ENCODE measurements at places on chromosomes 2 and 18. TPM values are rescaled to one million over a fixed set of nuclear protein-coding genes. Genes with fewer than 3 reads are reported as not detected.

DNA sequence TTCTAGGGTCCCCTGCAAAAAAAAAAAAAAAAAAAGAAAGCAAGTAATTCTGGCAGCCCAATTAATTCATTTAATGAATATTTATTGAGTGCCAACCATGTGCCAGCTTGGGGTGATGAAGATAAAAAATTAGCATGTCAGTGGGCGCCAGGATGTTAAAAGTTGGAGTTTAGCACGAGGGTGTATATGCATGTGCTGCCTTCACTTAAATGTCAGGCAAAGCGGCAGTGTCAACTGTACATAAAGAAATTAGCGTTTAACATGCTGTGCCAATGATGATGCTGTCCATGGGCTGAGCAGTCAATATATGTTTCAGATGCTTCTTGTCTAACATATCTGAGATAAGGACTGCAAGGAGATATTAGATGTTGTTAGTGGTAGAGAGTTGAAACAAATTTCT is 49.5 kb downstream of the ASAP2 start:
- no peak for DNase-seq

HTR2B gene
- polyA plus RNA-seq: 1.8 TPM

IL1B gene
- polyA plus RNA-seq: 7.6 TPM

FAM237A gene
- polyA plus RNA-seq: not detected

- no peak for DNase-seq
Measured at GRCh38 chr18:29871246-29871645, 1171.3 kb downstream of the DSC3 start.

- no peak for DNase-seq
Measured at GRCh38 chr2:88451811-88452564, 505 bp downstream of the FOXI3 start.

- no peak for DNase-seq
Measured at GRCh38 chr2:196225213-196225612, 53.8 kb upstream of the STK17B start.

RIT2 gene
- not detected for polyA plus RNA-seq

CXCR1 gene
- polyA plus RNA-seq: not detected

UPP2 gene
- not detected for polyA plus RNA-seq

CFAP65 gene
- polyA plus RNA-seq: not detected

Measured in BJ (cell line).